HS-5 (cell line): ENCODE measurements at places on chromosomes 13 and 19.

GRCh38 chr13:113152691-113152983 is 5.8 kb upstream of the PROZ start:
- DNase-seq, result no peak

GRCh38 chr13:21641629-21642028 is 29.2 kb upstream of the FGF9 start:
- no peak for DNase-seq

GRCh38 chr13:109254274-109254673 is 532.1 kb downstream of the IRS2 start:
- DNase-seq, result no peak

GRCh38 chr13:40629678-40630384 is 36.6 kb downstream of the FOXO1 start:
- no peak for DNase-seq

GRCh38 chr19:55460670-55461258 is 678 bp downstream of the ISOC2 start:
- DNase-seq, result no peak

DNA sequence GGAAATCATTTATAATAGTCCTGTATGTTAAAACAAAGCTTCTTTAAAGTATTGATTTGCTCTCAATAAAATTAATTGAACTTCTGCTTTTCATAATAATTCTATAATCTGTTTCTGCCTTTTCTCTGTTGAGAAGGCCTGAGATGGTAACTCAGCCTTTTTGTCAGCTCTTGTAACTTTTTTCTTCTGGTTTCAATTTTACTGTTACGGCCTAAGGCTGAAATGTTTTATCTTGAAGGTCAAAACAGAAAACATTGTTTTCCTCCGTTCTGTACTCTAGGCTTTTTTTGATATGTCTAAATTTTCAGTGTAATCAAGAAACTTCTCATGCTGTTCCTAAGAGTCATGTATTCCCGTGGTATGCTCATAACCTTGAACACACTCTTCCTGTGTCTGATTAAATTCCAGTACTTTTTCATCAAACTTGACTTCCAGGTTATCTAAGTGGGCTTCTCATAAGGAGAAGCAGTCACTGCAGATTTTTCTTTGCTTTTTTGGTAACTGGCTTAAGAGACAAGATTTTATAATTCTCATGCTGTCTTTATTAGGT is 7.6 kb upstream of the NAXD start:
- DNase-seq, result no peak

GRCh38 chr19:11096210-11096841 is 7.1 kb downstream of the LDLR start:
- peak; percentile 56 for DNase-seq

- no peak for DNase-seq
These were observed 182.4 kb upstream of the UFM1 start for GRCh38 chr13:38167164-38167822.

DNA sequence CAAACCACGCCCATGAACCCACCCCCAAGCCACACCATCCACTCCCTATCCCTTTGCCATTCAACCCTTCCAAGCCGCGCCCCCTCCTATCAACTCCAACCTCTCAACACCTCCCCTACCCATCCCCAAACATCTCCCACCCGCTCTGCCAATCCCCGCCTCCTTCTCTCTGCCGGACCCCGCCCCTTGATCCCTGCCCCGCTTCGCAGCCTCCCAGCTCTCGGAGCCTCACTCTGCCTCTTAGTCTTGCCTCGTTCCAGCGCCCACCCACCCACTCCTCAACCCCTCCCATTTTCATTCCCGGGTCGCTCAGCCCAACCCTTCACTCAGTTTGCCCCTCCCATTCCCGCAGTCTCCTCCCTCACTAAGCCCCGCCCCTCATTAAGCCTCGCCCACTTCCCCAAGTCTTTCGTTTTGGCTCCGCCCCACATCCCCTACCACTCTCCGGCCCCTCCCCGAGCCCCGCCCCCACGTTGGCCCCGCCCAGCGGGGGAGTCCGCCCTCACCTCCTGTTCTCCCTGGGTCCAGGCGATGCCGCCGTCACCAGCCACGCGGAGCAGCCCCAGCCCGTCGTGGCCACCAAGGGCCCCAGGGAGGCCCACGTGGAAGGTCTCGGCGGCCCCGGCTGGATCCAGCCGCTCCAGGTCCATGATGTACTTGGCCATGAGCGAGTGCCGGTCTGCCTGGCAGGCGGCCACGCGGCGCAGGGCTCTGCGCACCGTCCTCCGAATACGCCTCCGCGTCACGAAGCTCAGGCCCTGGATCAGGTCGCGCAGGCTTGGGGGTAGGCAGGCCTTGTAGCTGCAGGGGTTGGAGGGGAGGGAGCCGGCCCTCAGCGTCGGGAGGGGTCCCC is 5.7 kb downstream of the JAK3 start:
- no peak for DNase-seq

DNA sequence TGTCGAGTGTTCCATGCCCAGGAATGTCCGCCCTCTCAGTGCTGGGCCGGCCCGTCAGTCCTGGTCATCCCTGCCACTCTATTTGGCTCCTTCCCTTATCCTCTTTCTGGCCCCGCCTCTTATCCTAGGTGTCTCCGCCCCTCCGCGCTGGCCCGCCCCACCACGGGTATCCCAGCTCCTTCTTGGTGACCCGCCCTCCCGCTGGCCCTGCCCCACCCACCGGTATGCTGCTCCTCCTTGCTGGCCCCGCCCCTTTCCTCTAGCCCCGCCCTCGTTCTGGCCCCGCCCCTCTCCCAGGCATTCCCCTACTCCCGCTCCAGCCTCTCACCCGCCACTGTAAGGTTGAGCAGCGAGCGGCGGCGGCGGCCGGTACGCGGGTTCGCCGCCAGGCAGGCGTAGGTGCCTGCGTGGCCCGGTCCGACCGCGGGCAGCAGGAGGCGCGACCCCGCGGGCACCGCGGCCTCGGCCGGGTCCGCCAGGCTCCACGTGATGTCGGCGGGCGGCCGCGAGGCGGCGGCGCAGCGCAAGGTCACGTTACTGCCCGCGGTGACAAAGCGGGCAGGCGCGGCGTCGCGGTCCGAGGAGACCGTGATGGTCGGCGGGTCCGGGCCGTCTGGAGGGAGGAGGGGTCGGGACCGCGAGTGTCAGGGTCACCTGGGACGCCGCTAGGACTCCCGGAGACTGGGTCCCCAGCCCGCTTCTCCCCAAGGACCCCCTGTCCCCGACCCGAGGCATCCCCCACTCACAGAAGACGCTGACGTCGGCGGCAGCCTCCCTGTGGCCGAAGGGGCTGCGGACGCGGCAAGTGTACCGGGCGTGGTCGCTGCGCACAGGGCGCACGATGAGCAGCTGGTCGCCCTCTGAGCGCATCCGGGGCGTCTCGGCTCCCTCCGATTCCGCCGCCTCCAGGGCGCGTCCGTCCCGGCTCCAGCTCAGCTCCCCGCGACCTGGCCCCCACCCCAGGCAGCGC is 2.0 kb downstream of the VSIG10L start:
- peak; percentile 83 for DNase-seq

GRCh38 chr13:19959141-19959830 is 759 bp downstream of the ZMYM2 start:
- DNase-seq, result no peak

GRCh38 chr13:28299916-28300315 is 161.6 kb downstream of the PAN3 start:
- no peak for DNase-seq

GRCh38 chr13:30882026-30882850 is 23.8 kb upstream of the MEDAG start:
- no peak for DNase-seq

- DNase-seq, result no peak
These were observed at the start of gene ZNF473 for GRCh38 chr19:50025794-50026549. Gene ZNF473, plus strand, starts transcription at chr19:50026005. Its CDS starts 5,078 bp downstream, at chr19:50031083.

- DNase-seq, result no peak
These were observed 42.6 kb downstream of the KPNA3 start for GRCh38 chr13:49749848-49750247.

GRCh38 chr13:99119656-99120055 is 81.0 kb upstream of the UBAC2 start:
- no peak for DNase-seq

GRCh38 chr19:52987221-52987620 is 24.5 kb upstream of the ZNF816 start:
- no peak for DNase-seq

- no peak for DNase-seq
These were observed 93.3 kb upstream of the UBL3 start for GRCh38 chr13:29943686-29944085.

GRCh38 chr13:23723471-23723870 is 153.3 kb downstream of the TNFRSF19 start:
- DNase-seq, result no peak

GRCh38 chr13:22703601-22704209 is 477.1 kb upstream of the SGCG start:
- DNase-seq, result no peak

DNA sequence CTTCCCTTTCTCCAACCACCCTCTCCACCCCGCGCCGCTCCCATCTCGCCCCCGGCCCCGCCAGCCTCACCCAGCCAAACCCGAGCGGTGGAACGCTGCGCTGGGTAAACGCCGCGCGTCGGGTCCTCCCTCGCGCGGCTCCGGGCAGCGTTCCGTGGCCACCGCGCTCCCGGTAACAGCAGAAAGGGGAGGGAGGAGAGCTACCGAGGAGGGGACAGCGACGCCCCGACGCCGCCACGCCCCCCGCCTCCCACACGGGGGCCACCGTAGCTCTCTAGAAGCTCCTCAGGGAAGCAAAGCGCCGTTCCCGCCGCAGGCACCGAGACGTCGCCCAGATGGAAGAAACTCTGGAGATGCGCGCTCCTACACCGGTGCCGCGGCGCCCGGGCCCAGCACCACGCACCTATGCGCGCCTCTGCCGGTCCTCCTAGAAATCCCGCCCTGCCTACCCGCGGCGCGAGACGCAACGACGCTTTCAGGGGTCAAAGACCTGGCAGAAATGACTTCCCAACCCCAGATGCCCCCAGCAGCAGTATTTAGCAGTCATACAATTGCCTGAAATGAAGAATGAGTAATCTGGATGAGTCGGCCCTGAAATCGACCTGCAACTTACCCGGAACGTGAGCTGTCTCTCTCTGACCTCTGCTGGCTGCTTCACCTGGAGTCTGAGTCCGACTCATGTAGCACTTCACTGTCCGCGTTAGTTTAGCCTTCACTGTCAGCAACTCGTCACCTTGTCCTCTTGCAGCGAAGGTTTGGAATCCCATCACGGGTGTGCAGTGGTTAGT is at the start of gene RUBCNL:
Gene RUBCNL, minus strand, starts transcription at position 189 of the 788 bp plus-strand sequence. CDS start 14,777 bp downstream, outside the sequence.
- DNase-seq, result peak; percentile 31

GRCh38 chr13:32036757-32037156 is 5.2 kb downstream of the FRY start:
- DNase-seq, result no peak

DNA sequence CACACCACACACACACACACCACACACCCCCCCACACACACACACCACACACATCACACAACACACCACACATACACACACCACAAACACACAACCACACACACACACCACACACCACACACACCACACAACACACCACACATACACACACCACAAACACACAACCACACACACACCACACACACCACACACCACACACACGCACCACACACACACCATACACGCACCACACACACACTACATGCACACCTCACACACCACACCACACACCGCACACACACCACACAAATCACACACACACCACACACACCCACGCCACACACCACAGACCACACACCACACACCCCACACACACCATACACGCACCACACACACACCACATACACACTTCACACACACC is 83.5 kb downstream of the ZNF557 start:
- DNase-seq, result no peak

DNA sequence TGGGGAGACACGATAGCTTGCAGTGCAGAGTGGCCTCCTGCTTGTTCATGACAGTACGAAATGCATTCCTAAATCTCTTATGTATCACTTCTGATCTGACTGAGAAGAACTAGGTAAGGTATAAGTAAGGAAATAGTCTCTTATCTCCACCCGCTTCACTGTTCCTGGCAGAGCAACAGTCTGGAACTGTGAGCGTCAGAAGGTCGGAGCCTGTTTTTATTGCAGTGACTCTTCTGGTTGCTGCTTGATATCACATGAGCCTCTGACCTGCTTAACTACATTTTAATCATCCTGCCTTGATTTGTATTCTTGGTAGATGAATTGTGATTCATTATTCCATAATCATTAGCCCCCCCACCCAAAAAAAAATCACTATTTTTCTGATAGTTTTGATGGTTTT is 69.0 kb downstream of the COL4A2 start:
- DNase-seq, result no peak

- DNase-seq, result no peak
These were observed 31.2 kb downstream of the ZNF790 start for GRCh38 chr19:36807029-36807428.

DNA sequence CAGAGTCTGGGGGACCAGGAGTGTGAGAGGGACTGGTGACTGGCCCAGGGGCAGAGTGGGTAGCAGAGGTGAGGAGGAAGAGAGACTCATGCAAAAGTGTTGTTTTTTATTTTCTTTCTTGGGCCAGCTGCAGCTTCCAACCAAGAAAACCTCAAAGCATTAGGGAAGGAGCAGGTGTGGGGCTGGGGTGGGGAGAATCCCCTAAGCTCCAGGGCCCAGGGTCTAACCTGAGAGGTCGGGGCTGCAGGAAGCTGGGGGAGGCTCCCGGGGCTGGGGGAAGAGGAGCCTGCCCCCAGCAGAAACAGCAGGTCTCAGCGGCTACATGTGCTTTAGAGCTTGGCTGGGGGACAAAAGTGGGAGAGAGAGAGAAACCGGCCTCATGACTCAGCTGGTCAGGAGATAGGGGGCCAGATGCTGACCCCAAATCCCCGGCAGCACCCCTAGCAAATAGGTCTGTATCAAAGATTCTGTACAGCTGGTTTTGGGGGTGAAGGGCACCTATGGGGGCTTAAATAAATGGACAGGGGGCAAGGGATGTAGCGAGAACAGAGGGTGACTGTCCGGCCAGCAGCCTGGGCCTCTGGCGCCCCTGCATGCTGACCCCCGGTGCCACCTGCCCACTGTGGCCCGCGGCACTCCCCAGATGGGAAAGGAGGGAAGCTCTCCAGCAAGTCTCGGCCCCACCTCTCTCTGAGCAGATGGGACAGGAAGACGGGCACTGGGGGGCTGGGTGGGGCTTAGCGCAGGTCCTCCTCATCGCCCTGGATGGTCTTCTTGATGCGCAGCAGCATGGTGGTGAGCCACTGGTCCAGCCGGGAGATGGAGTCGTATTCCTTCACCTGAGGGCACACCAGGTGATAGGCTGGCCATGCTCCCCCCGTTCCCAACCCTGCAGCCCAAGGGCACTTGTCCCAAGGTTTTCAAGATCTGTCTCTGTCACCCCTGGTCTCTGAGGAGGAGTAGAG is 3.8 kb upstream of the KPTN start:
- DNase-seq, result no peak

DNA sequence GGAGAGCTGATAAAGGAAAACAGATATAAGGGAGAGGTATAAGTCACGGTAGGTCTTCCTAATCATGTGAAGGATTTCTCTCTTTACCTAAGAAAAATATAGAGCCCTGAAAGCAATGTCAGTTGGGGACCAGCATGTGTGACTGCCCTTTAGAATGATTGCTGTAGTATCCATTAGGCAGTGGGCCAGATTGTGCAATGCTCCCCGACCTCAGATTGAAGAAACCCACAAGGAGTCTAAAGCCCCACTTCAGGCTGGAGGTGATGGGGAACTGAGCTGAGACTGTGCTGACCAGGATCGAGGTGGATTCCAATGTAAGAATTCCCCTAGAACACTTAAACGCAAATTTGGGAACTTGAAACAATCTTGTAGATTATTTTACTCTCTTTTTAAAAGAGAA is 614.4 kb downstream of the LIG4 start:
- DNase-seq, result no peak
